Adrenal gland (tissue), 19 donors: ENCODE measurements at places on chromosomes 2 and 18. TPM values are rescaled to one million over a fixed set of nuclear protein-coding genes. Genes with fewer than 3 reads are reported as not detected.

DNA sequence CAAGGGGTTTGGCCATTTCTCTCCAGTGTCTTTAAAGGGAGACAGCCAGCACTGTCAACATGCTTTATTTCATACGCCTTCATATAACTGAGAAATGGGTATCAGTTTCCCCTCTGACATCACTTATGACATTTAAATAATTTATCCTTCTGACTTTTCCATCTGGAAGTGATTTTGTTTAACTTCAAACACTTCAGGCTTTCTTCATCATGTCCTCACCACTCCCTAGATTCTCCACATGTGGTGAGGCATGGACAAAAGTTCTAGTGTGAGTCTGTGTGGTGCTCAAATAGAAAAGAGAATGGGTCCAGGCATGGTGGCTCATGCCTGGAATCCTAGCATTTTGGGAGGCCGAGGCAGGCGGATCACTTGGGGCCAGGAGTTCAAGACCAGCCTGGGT lies 158.6 kb downstream of the TXNL1 start:
- DNase-seq = no peak

GRCh38 chr2:163633291-163633690 lies 102.5 kb downstream of the FIGN start:
- DNase-seq = no peak

- no peak for DNase-seq
Observed at GRCh38 chr2:112164876-112165275, 26.7 kb downstream of the FBLN7 start.

- DNase-seq = no peak
Observed at GRCh38 chr18:805008-805754, 6.9 kb downstream of the YES1 start.

- DNase-seq = peak; percentile 91
Observed at GRCh38 chr2:241161646-241162281, 11.5 kb downstream of the PPP1R7 start.

Gene GAL3ST2
- not detected for polyA plus RNA-seq

Gene ZDBF2
- polyA plus RNA-seq = 2.3 TPM

Gene C2orf80
- not detected for polyA plus RNA-seq
